ENCODE measurements at places on chromosomes 7 and 10.

DNA sequence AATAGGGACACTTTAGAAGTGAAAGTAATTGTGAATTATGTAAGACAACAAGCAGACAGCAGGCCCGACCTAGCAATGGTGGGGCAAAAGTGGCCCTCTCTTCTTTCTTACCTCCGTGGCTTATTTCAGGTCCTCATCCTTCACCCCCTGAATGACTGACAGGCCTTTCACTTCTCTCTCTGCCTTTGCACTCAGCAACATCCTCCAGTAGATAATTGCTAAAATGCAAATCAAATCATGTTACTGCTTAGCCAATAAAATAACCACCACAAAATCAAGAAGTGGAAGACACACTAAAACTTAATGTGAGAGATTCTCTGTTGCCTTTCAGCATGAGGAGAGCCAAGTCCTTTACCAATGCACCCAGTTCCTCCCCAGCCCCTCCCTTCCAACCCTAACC, 274.6 kb upstream of the ZNF32 start:
- no peak for DNase-seq

GRCh38 chr7:91050677-91051076, 213.6 kb upstream of the FZD1 start:
- peak; percentile 50 for DNase-seq

- DNase-seq: no peak
Measured at GRCh38 chr7:98211676-98212531, 665 bp downstream of the BHLHA15 start.

- DNase-seq: no peak
Measured at GRCh38 chr7:121940918-121941317, 68.0 kb downstream of the PTPRZ1 start.

GRCh38 chr10:126207313-126207771, 180.9 kb downstream of the ADAM12 start:
- DNase-seq: no peak

DNA sequence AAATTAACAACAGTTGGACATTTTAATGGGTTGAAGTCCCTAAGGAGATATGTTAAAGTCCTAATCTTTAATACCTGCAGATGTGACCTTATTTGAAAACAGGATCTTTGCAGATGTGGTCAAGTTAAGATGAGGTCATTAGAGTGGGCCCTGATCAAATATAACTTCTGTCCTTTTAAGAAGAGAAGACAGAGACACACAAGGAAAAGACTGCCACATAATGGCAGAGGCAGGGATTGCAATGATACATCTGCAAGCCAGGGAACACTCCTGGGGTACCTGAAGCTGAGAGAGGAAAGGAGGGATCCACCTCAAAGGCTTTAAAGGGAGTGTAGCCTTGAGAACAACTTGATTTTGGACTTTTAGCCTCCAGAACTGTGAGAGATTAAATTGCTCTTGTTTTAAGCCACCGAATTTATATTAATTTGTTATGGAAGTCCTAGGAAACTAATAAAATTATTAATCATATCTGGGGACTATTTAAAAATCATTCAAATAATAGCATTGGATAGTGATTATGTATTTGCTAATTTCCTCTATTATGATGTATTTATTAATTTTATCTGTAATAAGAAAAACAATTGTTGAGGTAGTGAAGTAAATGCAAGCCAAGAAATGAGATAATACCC, 700.0 kb upstream of the PCDH15 start:
- peak; percentile 84 for DNase-seq

GRCh38 chr10:128306535-128306934, 180.3 kb upstream of the MKI67 start:
- DNase-seq: no peak

DNA sequence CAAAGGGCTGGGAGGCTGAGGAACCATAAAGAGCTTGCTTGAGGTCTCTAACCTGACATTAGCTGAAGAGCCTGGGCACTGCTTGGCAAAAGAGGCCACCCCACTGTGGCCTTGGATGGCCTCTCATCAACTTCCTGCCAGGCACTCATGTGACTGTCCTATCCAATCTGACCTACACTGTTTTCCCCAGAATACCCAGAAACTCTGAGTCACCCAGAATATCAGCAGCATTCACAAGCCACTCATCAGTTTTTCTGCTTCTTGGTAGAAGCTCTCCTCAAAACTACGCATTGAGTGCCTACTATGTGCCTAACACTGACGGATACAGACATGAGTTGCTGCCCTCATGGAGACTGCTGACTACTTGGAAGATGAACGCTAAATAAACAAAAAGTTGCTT, 4.1 kb upstream of the NT5C2 start:
- peak; percentile 95 for DNase-seq

GRCh38 chr7:88337572-88337971, 30.9 kb upstream of the STEAP4 start:
- no peak for DNase-seq

GRCh38 chr10:78416031-78417011, 382.7 kb downstream of the RPS24 start:
- no peak for DNase-seq

DNA sequence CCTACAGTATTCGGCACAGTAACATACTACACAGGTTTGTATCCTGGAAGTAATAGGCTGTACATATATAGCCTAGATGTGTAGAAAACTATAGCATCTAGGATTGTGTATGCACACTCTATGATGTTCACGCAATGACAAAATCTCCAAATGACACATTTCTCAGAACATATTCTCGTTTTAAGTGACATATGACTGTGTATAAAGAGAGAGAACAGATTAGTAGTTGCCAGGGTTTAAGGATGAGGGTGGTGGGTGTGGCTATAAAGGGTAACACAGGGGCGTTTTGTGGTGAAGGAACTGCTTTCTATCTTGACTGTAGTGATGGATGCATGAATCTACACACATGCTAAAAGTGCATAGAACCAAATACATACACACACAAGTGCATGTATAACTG, 101.2 kb downstream of the ARL4A start:
- no peak for DNase-seq

- DNase-seq: peak; percentile 96
Measured at GRCh38 chr10:120145107-120145506, 252.6 kb downstream of the SEC23IP start.

- DNase-seq: no peak
Measured at GRCh38 chr10:51804866-51805265, 105.5 kb upstream of the CSTF2T start.

DNA sequence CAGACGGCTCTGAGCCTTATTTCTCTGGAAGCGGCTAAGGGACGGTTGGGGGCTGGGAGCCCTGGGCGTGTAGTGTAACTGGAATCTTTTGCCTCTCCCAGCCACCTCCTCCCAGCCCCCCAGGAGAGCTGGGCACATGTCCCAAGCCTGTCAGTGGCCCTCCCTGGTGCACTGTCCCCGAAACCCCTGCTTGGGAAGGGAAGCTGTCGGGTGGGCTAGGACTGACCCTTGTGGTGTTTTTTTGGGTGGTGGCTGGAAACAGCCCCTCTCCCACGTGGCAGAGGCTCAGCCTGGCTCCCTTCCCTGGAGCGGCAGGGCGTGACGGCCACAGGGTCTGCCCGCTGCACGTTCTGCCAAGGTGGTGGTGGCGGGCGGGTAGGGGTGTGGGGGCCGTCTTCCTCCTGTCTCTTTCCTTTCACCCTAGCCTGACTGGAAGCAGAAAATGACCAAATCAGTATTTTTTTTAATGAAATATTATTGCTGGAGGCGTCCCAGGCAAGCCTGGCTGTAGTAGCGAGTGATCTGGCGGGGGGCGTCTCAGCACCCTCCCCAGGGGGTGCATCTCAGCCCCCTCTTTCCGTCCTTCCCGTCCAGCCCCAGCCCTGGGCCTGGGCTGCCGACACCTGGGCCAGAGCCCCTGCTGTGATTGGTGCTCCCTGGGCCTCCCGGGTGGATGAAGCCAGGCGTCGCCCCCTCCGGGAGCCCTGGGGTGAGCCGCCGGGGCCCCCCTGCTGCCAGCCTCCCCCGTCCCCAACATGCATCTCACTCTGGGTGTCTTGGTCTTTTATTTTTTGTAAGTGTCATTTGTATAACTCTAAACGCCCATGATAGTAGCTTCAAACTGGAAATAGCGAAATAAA, 175.5 kb downstream of the RNF216 start:
- no peak for DNase-seq

GRCh38 chr10:107915215-107915610, 750.7 kb upstream of the SORCS1 start:
- DNase-seq: no peak

DNA sequence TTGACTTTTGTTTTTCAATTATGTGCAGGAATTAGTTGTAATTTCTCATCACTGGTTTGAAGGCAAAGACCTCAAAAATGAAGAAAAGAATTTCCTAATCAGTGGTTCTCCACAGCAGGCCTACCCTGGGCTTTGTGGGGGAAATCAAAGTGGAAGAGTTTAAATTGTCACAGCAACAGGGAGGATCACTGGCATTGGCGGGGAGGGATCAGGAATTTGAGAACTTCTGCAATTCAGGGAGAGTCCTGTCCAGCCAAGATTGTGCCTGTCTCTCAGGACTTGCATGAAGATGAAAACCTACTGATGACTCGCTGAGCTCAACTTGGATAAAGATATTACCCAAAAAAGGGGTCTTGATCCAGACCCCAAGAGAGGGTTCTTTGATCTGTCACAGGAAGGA, 70.1 kb downstream of the HACD1 start:
- DNase-seq: no peak

DNA sequence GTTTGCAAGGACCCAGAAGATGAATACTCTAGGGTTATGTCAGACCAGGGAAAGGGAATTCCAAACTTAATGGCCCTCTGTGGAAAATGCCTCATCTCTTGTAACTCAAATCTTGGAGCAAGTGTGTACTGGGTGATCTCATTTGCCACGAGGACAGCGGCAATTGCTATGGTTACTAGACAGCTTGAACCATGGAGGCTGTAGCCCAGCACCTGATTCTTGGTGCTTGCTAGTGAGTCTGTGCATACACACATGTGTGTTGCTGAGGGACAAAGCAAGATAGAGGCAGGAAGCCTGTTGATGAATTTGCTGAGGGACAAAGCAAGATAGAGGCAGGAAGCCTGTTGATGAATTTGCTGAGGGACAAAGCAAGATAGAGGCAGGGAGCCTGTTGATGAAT, 58.6 kb upstream of the FEZF1 start:
- DNase-seq: no peak

GRCh38 chr10:118966076-118966849, 63.3 kb upstream of the NANOS1 start:
- DNase-seq: no peak

- DNase-seq: no peak
Measured at GRCh38 chr10:13310518-13311176, 10.8 kb upstream of the PHYH start.

DNA sequence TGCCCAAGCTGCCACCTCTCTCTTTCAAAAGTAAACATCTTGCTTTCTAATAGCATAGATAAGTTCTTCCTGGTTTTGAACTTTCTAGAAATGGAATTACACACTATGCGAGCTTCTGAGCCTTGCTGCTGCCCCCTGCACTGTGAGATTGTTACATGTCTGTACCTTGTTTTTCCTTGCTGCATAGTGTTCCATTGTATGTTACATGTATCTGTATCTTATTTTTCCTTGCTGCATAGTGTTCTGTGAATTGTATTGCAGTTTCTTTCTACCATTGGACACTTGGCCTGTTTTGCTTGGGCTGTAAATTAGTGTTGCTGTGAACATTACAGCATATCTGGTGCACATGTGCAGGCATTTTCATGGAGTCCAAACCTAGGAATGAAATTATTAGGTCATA, 24.0 kb upstream of the VWA2 start:
- DNase-seq: no peak

DNA sequence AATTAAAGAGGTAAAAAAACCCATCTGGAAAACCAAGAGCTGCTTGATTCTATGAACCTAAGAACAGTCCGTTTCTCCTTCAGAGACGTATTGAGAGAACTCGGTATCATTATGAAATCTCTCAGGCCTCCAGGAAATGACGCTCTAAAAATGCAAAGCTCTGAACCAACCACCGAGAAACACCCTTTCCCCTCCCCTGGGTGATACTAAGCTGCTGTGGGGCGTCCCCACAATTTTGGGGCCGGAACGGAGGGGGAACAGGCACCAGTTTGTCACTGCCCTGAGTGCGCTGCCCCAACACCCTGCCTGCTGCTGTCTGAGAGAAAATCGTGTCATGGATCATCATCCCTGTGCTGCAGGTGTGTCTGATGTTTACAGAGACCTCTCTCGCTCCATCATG, 509.5 kb downstream of the DNAJB6 start:
- DNase-seq: no peak

GRCh38 chr10:3525832-3526449, 259.1 kb downstream of the KLF6 start:
- no peak for DNase-seq

DNA sequence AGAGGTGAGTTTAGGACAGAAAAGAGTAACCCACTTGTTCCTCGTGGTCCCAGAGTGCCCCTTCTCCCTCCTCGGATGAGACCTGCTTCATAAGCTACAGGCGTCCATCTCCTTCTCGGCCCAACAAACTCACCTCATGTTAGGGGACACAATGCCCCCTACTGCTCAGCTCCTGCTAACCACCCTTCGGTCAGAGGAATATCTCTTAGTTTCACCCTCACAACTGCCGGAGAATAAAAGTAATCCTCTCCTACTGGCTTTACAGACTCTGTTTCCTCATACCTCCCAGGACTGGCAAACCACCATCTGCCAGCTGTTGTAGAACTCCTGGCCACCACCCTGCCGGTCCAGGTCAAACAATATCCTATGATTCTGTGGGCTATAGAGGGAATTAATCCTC, 3.2 kb downstream of the AKR1B15 start:
- no peak for DNase-seq

DNA sequence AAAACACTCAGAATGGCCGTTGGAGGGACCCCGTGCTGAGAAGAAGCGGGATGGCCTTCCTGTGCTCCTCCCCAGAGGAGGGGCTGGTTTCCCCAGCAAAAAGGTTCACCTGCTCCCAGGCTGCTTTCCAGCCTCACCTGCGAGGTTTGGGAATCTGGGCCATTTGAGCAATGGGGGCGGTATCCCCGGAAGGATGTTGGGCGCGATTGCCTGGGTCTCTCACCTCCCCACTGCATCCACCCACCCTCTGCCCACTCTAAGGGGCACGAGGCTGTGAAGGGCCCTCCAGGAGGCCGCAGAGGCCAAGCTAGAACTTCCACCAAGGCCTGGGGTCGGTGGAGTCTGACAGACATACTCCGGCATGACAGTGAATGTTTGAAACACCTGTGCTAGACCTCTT, 147.6 kb downstream of the PAXIP1 start:
- no peak for DNase-seq

GRCh38 chr7:116771640-116772039, 90.7 kb upstream of the CAPZA2 start:
- no peak for DNase-seq

DNA sequence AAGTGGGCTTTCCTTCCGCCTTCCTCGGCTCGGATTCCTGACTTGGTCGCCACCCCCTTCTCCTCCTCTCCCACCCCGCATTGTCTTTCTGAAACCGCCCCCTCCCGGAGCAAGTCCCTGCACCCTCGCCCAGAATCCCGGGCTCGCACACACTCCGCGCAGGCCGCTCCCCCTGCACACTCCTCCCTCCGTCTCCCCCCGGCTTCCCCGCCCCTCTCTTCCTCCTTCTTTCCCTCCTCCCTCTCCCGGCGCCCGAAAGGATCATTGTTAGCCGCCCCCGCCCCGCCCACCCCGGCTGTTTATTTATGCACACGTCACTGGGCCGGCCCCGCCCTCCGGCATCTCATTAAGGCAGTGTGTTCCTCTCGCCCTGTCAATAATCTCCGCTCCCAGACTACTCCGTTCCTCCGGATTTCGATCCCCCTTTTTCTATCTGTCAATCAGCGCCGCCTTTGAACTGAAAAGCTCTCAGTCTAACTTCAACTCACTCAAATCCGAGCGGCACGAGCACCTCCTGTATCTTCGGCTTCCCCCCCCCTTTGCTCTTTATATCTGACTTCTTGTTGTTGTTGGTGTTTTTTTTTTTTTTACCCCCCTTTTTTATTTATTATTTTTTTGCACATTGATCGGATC, at the start of gene TCF7L2:
TSS of gene TCF7L2 (plus strand) at position 373 of the 633 bp plus-strand sequence. CDS start 510 bp downstream, outside the sequence.
- peak; percentile 94 for DNase-seq

- no peak for DNase-seq
Measured at GRCh38 chr7:130908345-130909160, 174.5 kb upstream of the KLF14 start.
